NCI-H1048 (cell line): ENCODE measurements at places on chromosomes 5 and 9.

DNA sequence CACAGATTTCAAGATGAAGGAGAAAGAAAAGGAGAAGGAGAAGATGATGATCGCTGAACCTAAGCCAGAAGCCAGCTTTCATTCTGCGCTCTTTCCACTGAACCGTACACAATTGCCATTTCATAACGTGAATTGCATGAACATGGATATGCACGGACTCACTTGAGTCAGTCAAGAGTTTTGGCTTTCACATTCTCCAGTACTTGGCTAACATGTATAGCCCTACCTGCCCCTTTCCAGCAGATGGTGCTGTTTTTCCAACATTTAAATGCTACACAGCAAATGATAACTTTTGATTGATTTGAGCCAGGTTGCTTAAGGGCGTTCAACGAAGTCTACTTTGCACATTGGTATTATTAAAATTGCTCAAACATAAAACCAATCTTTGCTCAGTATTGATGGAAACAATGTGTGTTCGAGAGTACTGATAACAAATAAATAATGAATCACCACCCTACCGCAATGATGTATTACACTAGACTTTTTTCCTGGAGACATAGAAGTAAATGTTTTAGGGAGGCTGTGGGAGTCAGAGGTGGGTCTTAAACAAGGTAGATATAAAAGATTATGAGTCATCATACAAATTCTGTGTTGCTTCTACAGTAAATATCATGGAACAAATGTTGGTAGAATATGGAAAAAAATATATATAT lies 196.4 kb downstream of the TRPM3 start:
- DNase-seq = peak; percentile 55

DNA sequence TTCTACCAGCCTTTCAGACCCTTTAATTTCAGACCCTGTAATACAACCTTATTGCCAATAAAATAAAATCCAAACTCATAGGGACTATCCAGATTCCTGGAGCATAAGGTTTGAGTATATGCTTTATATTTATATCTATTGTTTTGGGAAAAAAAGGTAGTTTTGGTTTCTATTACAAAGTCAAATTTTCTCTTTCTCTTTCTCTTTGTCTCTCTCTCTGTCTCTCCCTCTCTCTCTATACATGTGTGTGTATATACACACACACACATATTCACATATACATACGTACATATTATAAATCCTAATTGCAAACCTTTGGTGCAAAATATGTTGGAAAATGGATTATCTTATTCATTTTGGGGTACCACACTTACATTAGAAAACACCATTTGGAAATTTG lies 39.0 kb downstream of the TMEM232 start:
- DNase-seq = no peak

GRCh38 chr5:140341591-140341990 lies 4.8 kb downstream of the HBEGF start:
- DNase-seq = no peak

DNA sequence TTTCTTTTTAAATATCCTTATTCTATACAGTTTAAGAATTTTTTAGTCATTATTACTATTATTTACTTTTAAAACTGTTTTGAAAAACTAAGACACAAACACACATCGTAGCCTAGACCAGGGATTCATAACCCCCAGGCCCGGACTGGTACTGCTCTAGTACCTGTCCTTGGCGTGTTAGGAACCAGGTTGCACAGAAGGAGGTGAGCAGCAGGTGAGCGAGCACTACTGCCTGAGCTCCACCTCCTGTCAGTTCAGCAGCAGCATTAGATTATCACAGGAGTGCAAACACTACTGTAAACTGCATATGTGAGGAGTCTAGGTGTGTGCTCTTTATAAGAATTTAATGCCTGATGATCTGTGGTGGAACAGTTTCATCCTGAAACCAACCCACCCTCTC lies 357.0 kb downstream of the PTPRD start:
- DNase-seq = no peak

- DNase-seq = no peak
Measured at GRCh38 chr5:179160584-179160983, 100.4 kb downstream of the ZNF354C start.

- no peak for DNase-seq
Measured at GRCh38 chr5:65021527-65022226, 252.9 kb downstream of the CWC27 start.

GRCh38 chr9:16553869-16554540 lies 316.5 kb downstream of the BNC2 start:
- DNase-seq = no peak

GRCh38 chr5:91419571-91420537 lies 36.7 kb upstream of the ARRDC3 start:
- DNase-seq = peak; percentile 40

- no peak for DNase-seq
Measured at GRCh38 chr5:172487671-172488070, 33.3 kb upstream of the SH3PXD2B start.

- no peak for DNase-seq
Measured at GRCh38 chr5:147073098-147073497, 161.7 kb upstream of the STK32A start.

GRCh38 chr5:154191467-154192261 lies 1.1 kb downstream of the GALNT10 start:
- no peak for DNase-seq

DNA sequence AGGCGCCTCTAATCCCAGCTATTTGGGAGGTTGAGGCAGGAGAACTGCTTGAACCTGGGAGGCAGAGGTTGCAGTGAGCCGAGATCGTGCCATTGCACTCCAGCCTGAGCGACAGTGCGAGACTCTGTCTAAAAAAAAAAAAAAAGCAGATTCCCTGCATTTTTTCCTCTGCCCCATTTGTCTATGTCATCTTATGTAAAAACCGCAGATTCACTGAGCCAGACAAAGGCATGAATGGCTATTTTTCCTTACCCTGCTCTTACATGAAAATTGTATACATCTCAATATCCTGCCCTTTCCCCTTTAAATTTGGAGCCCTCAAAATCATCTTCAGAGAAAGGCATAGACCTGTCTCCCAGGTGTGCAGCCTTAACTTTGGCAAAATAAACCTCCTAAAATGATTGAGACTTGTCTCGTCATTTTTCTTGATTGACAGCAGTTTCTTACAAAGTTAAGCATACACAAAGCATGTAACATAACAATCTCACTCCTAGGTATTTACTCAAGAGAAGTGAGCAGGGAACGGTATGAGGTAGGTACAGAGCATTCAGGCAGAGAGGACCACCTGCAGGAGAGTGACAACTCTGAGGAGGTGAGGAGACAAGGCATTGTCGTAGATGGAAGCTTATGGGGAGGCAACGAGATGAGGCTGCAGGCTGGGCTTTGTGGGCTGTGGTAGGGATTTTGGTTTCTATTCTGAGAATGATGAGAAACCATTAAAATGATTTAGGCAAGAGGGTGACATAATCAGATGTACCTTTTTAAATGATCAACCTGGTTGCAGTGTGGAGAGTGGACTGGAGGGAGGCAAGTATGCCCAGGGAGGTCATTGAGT lies 65.7 kb upstream of the IL6ST start:
- no peak for DNase-seq

DNA sequence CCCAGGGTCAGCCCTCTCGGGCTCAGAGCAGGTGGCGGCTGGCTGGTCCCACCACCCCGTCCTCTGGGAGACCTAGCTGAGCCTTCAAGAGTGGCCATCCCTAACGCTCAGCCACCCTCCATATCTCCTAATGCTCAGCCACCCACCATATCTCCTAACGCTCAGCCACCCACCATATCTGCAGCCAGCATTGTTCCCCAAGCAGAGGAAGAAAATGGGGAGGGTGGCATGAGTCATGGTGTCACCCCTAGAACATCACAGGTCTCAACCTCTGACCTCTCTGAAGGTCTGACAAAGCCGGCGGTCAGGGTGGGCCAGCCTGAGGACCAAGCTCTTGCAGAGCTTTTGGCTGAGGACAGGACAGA lies 14.7 kb downstream of the LHX3 start:
- no peak for DNase-seq

- no peak for DNase-seq
Measured at GRCh38 chr5:150632305-150633160, 7.9 kb upstream of the SYNPO start.

DNA sequence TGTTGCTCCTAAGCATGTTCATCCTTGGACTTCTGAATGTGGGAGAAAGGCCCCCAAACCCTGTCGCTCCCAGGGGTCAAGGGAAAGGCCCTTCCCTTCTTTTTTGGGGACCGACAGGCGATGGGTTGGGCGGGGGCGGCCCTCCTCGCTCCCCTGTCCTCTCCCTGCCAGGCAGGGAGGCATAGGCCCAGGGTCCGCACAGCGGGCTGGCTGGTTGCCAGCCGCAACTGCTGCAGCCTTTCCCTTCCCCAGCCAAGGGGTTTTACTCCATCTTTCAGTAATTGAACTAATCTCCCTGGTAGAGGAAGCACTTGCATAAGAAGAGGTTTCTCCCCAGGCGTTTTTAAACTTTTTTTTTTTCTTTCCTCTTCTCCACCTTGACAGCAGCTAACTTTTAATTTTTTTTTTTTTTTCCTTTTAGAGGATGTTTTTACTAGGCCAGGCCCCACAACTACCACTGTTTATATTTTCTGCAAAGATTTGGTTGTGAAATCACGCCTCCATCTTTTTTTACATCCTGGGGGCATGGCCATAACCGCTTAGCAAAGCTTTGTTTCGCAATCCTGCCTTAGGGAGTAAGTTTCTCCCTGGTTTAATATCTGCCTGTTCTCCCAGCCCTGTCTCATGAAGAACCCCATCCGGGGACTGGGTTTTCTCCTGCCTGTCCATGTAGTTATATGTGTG lies 216.9 kb upstream of the ZNF608 start:
- no peak for DNase-seq

DNA sequence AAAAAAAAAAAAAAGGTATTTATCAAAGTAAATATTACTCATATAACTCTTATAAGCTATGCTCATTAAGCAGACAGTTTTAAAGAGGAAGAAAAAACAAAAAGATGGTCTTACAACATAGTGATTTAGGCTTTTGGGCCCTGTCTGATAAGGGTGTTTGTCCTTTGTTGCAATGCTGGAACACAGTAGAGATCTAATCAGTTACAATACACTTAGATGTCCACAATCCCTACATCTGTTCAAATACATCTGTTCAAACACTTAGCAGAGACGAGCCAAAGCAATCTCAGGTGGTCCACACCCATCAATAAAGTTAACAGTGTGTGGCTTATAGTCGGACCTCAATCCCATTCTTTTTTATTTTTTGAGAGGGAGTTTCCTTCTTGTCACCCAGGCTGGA lies 11.0 kb downstream of the PRXL2C start:
- DNase-seq = no peak

GRCh38 chr9:16337322-16338029 lies 533.0 kb downstream of the BNC2 start:
- no peak for DNase-seq

DNA sequence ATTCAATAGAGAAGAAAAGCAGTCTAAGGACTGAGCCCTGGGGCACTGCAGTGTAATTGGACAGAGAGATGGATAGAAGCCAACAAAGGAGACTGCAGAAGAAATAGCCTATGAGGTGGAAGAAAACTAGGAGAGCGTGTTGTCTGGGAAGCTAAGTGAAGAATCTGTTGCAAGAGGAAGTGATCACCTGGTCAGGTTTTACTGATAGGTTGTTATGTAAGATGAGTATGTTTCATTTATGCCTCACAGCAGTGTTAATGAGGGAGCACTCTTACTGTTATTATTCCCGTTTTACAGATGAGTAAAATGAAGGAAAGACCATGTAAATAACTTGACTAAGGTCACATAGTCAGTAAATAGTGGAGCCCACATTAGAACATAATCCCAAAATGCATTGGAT lies 80.0 kb upstream of the GRHPR start:
- no peak for DNase-seq

DNA sequence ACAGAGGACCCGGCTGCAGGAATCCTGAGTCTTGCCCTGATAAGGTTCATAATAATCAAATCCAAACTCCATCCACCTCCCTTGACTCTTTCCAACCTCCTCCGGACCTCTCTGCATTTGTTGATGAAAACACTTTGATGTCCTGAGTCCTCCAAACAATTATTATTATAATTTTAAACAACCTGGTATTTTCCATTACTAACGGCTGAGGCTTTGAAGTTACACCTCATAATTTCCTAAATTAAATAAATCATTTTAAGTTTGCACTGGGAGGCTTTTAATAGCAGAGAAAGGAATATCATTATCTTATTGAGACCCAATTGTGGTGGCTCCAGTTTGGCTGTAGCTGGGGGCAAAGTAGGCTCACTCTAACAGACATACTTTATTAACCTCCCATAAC lies 9.5 kb downstream of the MSX2 start:
- DNase-seq = peak; percentile 70

DNA sequence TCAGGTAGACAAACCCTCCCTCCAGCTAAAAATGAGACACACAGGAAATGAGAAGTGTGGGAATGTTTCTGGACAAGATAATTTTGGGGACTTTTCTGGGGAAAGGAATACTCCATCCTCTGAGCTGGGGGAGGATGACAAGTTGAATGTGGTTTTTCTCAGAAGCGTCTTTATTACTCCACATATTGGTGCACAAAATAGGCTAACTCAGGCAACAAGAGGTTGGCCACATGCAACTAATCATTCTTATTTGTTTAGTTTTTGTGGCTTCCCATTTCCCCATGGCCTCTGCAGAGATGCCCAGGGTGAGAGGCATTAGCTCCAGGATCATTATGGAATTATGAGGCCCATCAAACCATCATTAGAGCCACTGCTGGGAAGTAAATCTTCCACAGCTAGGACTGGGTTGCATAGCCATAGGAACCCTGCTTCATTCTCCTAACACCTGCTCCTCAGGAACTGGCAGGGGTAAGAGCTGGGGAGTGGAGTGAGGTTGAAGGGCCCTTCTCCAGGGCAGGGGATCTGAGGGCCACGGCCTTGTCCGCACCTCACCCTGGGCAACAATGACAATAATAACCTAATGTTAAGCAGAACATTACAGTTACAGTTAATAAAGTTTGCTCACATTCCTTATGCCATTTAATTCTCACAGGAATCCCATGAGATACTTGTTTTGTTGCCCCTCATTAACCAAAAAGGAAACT lies 9.3 kb upstream of the SIL1 start:
- no peak for DNase-seq

- DNase-seq = no peak
Measured at GRCh38 chr9:116566677-116567488, 120.2 kb upstream of the TRIM32 start.

- DNase-seq = no peak
Measured at GRCh38 chr5:67195406-67196275, 958 bp downstream of the CD180 start.

- DNase-seq = no peak
Measured at GRCh38 chr5:133130387-133131118, 78.7 kb downstream of the HSPA4 start.

DNA sequence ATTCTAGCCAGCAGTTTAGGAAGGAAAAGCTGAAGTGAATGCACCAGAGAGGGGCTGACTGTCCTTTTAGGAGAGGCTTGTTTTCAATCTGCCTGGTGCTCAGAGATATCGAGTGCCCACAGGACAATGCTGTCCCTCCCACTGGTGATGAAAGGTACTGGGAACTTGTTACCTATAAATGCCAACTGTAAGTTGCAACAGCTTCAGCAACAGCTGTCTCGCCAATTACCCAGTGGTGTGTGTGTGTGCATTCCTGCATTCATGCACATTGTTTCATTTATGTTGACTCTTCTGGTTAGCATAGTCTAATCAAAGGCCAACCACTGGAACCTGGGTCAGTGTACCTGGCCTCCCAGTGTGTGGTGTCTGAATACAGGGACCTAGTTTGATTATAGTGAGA lies 161.1 kb downstream of the CSNK1G3 start:
- no peak for DNase-seq
